Thyroid gland (tissue), 4 donors: ENCODE measurements at places on chromosomes 4 and X. TPM values are rescaled to one million over a fixed set of nuclear protein-coding genes. Genes with fewer than 3 reads are reported as not detected.

The NHS gene
- 11.9 TPM for total RNA-seq

The MAOB gene
- total RNA-seq = 3.9 TPM

The ADH6 gene
- not detected for total RNA-seq

The MAGEA10 gene
- total RNA-seq = not detected

DNA sequence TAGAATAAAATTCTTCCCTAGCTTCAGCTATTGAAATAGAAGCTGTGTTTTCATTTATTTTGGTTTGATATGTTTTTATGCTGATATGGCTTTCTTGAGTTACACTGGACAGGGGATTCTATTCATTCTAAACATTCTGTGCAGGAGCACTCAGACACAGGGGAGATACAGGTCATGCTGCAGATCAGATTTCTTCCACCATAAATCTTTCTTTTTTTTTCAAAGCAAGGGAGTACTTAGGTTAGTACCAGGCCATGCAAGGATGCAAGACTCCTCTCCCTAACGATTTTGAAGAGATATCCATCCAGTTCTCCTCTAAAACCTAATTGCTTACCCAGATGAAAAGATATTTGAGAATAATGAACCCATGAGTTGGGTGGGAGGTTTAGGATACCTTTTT is 21.4 kb downstream of the ETDC start:
- no peak overlapping the region for H3K27ac ChIP-seq
- no peaks in the 10 kb centered on the region for H3K27me3 ChIP-seq
- no peak for DNase-seq

DNA sequence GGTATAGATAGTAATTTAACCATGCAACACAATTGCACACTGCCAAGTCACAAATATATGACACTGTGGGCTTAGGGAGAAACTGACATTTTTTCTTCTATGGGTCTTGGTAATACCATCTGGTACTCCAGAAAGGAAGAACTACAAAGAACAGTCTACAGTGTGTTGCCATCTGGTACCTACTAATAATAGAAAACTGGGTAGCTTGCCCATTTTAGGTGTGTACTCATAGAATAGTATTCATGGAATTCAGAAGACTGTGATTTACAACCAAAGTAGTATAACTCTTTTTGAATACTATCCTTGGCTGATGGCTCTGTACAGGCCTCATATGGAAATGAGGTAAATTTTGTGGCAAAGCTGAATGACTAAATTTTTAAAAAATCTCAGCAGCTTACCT is 132.6 kb upstream of the RPS6KA6 start:
- DNase-seq = no peak
- no peak overlapping the region for H3K4me3 ChIP-seq
- H3K4me1 ChIP-seq = no peaks in the 10 kb centered on the region
- H3K36me3 ChIP-seq = no peaks in the 10 kb centered on the region

- no peaks in the 10 kb centered on the region for H3K36me3 ChIP-seq
- no peaks in the 10 kb centered on the region for H3K4me1 ChIP-seq
- H3K27ac ChIP-seq = peak overlapping the region; percentile 54
- H3K4me3 ChIP-seq = no peak overlapping the region
Measured at GRCh38 chrX:49310371-49310770, 6.9 kb downstream of the GAGE10 start.

DNA sequence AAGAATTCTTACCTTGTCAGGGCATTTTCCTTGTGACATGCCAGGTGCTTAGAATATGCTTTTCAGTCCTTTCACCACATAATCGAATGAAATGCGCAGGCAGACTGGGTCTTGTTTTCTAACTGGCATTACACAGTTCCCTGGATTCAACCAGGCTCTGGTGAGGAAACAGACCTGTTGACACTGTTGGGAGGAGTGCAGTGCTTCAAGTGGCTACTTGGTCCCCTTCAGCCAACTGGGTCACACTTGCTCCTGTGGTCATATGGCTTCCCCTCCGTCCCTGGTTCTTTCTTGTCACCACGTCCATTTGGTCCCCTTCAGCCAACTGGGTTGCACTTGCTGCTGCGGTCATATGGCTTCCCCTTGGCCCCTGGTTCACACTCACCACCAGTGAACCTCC is 9.7 kb downstream of the SMIM20 start:
- no peaks in the 10 kb centered on the region for H3K36me3 ChIP-seq
- H3K27ac ChIP-seq = no peak overlapping the region
- H3K4me1 ChIP-seq = no peaks in the 10 kb centered on the region
- no peak for DNase-seq
- no peak overlapping the region for H3K4me3 ChIP-seq

DNA sequence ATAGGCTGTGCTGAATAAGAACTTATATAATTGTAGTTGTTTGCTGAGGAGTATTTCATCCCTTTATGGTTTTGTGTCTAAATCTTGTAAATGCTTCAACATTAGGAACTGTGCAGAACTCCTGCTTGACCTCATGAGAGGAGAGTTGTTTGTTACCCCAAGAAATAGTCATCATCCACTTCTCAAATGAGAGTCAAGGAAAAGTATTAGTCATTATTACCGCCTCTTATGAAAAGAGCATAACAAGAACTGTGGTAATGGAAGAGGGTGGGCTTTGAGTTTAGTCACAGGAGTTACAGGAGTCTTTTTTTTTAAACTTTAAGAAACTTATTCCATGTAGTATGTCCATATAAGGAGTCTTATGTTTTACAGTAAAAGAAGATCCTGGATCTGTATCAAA is 132.9 kb downstream of the RAP1GDS1 start:
- H3K27ac ChIP-seq = no peak overlapping the region
- H3K4me1 ChIP-seq = no peaks in the 10 kb centered on the region
- H3K36me3 ChIP-seq = no peaks in the 10 kb centered on the region
- no peak for DNase-seq

DNA sequence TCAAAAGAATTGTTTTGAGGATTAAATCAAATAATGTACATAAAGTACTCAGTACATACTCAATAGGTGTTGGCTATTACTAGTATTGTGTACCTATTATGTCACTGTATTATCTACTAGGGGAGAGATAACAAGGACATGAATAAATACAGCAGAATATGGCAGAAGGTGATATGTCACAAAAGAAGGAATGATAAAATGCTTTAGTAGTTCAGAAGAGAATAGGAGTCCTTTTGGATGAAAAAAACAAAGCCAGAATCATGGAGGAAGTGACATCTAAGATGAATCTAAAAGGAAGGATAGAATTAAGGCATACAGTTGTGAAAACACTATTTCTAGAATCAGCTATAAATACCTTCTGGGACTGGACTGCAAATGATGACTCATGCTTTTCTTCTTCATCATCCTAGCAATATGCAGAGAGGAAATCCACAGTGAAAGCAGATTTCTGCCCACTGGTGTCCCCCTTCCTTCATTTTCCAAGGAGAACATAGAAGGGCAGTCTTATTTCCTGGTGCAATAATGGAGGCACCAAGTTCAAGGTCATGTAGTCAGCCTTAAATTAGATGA is 98.7 kb downstream of the GLUD2 start:
- no peaks in the 10 kb centered on the region for H3K27me3 ChIP-seq
- H3K27ac ChIP-seq = no peak overlapping the region
- no peak for DNase-seq
- no peak overlapping the region for H3K4me3 ChIP-seq

DNA sequence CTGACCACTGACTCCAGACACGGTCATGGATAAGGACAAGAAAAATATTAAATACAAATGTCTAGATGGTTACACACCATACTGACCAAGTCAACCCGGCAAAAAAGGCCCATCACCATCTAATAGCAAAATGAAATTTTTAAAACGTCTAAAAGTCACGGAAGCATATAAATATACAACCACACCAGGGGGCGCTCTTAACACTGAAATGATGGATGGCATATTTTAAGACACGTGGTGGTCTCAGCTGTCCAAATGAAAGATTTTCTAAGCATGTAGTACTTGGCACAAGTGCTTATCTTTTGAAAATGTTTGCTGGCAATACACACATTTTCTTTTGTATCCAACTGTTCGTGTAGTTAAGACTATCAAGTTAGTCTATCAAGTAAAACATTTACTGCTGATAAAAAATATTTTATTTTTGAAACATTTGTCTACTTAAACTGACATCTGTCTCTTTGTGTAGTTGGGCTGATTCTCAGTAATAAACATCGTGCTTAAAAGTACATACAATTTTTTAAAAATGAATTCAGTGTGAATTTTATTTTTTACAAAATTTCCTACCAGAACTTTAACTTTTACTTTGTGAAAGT is 64.6 kb downstream of the COX7B2 start:
- DNase-seq = peak; percentile 45
- H3K4me3 ChIP-seq = no peak overlapping the region
- H3K36me3 ChIP-seq = no peaks in the 10 kb centered on the region

The ALAS2 gene
- not detected for total RNA-seq

- H3K4me1 ChIP-seq = peaks cover 61% of the 10 kb centered on the region
- H3K36me3 ChIP-seq = no peaks in the 10 kb centered on the region
- no peaks in the 10 kb centered on the region for H3K27me3 ChIP-seq
- H3K27ac ChIP-seq = peak overlapping the region; percentile 91
- no peak overlapping the region for H3K4me3 ChIP-seq
Measured at GRCh38 chr4:113641025-113641431, 120.5 kb downstream of the CAMK2D start.

The SASH3 gene
- 1.8 TPM for total RNA-seq

The XAGE5 gene
- not detected for total RNA-seq

DNA sequence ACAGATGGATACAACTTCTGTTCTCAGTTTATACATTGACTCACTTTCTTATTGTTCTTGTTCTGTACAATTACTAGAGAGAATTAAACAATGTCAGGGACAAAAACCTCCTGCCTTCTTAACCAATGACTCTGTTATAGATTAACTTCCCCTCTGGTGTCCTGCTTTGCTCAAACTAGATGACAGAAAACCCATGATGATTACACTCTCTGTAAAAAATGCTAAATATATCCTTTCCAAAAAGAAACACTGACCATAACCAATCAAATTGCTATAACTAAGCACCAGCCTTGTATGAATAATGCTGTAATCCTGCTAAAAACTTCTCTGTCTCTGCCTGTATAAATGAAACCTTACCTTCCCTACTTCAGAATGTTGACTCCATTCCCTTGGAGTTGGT is 29.8 kb upstream of the IL13RA2 start:
- DNase-seq = no peak
- H3K4me1 ChIP-seq = no peaks in the 10 kb centered on the region
- H3K27me3 ChIP-seq = no peaks in the 10 kb centered on the region
- H3K27ac ChIP-seq = no peak overlapping the region
- no peaks in the 10 kb centered on the region for H3K36me3 ChIP-seq
- no peak overlapping the region for H3K4me3 ChIP-seq
